ENCODE measurements at places on chromosomes 11 and 22.

DNA sequence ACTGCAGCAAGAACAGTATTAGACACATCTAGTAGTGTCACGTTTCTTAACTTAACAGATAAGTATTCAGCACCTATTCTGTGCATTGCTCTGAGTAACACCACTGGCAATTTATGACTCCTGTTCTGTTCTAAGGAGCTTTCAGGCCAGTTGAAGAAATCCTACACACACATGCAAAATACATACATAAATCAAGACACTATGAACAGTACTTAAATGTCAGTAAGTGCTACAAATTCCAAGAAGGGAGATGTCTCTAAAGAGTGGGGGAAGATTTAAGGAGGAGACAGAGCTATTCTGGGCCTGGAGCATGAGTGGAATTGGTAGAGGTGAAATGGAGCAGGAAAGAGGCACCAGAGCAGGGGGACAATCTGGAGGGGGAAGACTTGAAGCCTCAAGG, 46.2 kb upstream of the CLMP start:
- DNase-seq, result no peak

- no peak for DNase-seq
Measured at GRCh38 chr11:17639091-17639490, 80.3 kb upstream of the MYOD1 start.

GRCh38 chr22:44754998-44755397, 2.6 kb downstream of the ARHGAP8 start:
- no peak for DNase-seq

- no peak for DNase-seq
Measured at GRCh38 chr11:92272651-92273050, 48.0 kb downstream of the FAT3 start.

DNA sequence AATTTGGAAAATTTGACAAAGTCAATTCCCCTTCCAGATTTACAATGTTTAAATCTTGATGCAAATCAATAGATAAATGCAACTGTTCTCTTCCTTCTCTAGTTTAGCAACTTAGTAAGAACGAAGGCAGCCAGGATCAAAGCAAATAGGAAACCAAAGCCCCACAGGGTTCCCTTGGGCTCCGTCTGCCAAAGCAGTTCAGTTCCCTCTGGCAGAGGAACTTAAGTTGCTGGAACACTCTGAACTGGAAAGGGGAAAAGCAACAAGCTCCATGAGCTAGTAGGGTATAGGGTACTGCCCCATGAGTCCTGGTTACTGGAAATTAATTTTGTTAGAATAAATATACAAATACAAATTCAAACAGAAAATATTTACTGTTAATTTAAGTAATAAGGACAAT, 91.3 kb downstream of the RELT start:
- no peak for DNase-seq

Data from NCI-H345 (cell line).